Stimulated activated CD4-positive, alpha-beta T cell treated with anti-CD3 and anti-CD28 coated beads, Interleukin-1b, Interleukin-23, amount 100 ng/mL, for 24 hours (primary cell): ENCODE measurements at places on chromosomes 1 and 21.

GRCh38 chr1:10387677-10388386 lies 11.0 kb upstream of the PGD start:
- DNase-seq, result no peak

- no peak for DNase-seq
Measured at GRCh38 chr1:164649146-164649545, 90.2 kb downstream of the PBX1 start.

GRCh38 chr1:186605762-186606350 lies 74.4 kb downstream of the PTGS2 start:
- no peak for DNase-seq

- no peak for DNase-seq
Measured at GRCh38 chr1:167450843-167451242, 67.5 kb downstream of the CD247 start.

DNA sequence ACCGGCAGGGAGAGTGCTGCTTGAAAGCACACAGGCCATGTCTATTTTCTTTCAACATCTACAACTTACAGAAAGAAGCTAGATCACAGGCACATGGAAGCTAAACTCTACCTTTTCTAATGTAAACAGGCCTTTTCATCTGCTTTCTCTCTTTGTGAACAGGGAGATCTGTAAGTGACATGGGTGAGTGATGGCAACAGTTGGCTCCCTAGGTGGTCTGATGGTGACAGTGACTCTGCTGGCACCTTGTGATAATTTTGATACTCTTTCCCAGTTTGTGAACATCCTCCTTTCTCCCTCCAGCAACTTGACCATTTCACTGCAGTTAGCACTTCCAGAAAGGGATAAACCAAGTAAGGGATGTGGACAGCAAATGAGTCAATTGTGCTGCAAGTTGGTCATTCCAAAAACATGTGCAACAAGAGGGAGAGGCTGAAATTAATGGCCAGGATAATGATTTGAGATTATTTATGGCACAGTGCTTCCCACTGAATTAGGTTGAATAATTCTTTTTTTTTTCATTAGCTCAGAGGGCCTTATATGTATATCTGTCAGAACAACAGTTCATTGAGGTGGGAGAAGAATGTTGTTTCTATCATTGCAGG lies 89.5 kb downstream of the XCL2 start:
- DNase-seq, result no peak

- DNase-seq, result no peak
Measured at GRCh38 chr1:169193191-169193850, 86.8 kb downstream of the ATP1B1 start.

DNA sequence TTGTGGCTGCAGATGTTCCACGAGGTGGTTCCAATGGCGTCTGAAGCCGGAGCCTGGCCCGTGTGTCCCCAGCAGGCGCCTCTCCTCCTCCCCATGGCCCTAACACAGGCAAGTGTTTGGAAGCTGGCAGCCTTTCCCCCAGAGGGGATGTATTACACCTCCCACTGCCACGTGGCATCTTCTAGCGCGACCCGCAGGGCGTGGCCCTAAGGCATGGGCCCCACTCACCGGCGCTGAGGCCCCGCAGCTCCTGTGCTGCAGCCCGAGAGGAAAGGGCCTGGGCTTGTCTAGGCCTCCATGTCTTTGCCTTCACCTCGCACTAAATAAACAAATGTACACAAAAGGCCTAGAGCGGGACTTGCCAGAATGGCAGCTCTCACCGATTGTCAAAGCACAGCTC lies 37.9 kb downstream of the SLC66A1 start:
- no peak for DNase-seq
